ENCODE measurements at places on chromosomes 1 and 21. TPM values are rescaled to one million over a fixed set of nuclear protein-coding genes. Genes with fewer than 3 reads are reported as not detected.

GRCh38 chr1:172977296-172978017, 73.3 kb downstream of the TNFSF18 start:
- no peak for DNase-seq

DNA sequence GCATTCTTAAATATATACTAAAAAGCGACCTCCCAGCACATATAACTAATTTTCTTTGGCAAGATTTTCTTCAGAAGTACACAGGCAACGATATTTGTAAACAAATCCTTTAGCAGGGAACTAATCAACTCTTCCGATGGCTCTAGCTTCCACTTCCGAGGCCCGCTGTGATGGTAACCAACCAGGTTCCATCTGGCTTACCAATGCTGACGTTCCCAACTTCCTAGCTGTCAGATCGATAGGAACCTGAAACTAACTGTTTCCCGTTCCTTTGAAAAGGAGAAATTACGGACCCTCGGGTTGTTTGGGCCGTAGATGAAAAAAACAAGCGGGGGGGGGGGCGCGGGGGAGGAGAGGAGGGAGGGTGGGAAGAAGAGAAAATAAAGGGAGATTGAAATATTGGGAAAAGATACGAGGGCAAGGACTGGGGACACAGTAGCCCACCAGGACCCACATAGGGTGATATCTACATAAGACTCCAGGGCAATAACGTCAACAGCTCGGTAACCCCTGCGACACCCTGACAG, 513 bp downstream of the GTF2B start:
- DNase-seq: no peak

GRCh38 chr1:172118618-172119017, 277.3 kb downstream of the DNM3 start:
- no peak for DNase-seq

GRCh38 chr1:78586572-78586971, 33.7 kb upstream of the IFI44L start:
- DNase-seq: no peak

- no peak for DNase-seq
Measured at GRCh38 chr1:100320311-100321099, 31.8 kb upstream of the CDC14A start.

GRCh38 chr1:223758734-223759133, 46.4 kb downstream of the CAPN2 start:
- no peak for DNase-seq

- no peak for DNase-seq
Measured at GRCh38 chr1:53190210-53190611, 6.4 kb upstream of the CPT2 start.

GRCh38 chr21:40687625-40688024, 159.3 kb downstream of the DSCAM start:
- no peak for DNase-seq

GRCh38 chr1:15277447-15277838, 30.4 kb downstream of the FHAD1 start:
- no peak for DNase-seq

Gene THRAP3
- 57.6 TPM for total RNA-seq

Gene S100A2
- total RNA-seq: 2.3 TPM

Gene LCE3D
- total RNA-seq: not detected

Gene SGIP1
- 3.6 TPM for total RNA-seq

Gene TMOD4
- total RNA-seq: not detected
